Activated naive CD8-positive, alpha-beta T cell treated with anti-CD3 and anti-CD28 coated beads for 36 hours (primary cell): ENCODE measurements at places on chromosomes 3 and 15.

- no peak for DNase-seq
Observed at GRCh38 chr3:171346019-171346418, 114.2 kb downstream of the TNIK start.

DNA sequence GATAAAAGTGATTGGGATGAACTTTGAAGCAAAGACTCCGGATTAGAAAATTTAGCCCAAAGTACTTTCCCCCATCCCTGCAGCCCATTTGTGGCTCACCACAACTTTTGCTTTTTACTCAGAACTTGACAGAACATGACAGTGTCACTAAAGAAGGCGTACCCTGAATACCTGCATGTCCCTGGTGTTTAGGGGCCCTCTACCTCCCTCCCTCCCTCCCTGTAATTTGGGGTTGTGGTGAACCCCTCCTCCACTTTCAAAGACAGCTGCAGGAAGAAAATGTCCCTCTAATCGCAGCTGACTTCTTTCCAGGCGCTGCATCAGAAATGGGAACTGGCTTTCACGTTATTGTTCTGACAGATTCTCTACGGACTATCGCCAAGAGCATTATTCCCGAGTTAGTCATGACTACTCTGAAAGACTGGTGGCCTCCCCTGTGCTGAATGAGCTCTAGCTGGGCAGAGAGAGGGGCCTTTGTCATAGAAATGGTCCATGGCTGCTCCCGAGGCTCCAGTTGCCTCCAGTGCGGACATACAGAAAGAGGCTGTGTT, 93.2 kb upstream of the ARHGEF3 start:
- DNase-seq: peak; percentile 24

DNA sequence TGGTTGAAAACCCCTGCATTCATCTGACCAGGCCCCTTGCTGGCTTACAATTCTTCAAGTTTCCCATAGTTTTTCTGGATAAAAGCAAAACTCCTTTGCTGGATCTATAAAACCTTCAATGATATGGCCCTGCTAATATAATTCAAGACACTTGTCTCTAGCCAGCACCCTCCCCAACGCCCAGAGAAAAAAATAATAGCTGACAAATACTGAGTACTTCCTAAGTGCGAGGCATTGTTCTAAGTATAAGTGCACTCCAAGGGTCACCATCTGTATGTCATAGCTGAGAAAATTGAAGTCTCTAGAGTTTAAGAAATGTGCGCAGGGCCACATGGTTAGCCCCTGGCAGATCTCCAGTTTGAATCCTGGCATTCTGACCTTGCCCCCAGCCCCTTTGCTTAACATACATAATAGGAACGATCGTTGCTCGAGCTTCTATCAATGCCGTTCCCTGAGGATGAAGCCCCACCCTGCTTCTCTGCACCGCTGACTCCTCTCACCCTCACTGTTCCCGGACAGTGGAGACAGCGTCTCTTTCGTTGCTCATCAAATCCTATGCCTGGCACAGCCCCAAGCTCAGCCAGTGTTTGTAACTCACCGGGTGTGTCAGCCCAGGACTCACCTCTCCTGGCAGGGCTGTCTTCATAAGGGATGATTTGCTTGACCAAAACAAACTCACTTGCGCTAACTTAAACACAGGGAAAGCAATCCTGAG, 377.1 kb upstream of the PROK2 start:
- no peak for DNase-seq

DNA sequence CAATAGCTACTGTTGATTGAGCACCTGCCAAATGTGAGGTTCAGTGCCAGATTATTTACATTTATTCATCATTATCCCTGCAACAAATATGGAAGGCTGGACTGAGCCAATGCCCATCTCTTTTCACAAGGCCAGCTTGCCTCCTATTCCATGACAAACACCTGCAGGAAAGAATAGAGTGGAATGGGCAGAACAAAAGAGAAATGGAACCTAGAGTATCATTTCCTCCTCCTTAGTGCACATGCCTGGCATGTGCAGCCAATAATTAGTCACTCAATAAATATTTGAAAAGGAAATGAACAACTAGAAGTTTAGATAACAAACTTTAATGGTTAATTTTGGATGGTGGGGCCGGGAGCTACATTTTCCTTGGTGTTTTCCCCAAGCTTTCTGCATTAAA, 61.4 kb upstream of the MYRIP start:
- no peak for DNase-seq

DNA sequence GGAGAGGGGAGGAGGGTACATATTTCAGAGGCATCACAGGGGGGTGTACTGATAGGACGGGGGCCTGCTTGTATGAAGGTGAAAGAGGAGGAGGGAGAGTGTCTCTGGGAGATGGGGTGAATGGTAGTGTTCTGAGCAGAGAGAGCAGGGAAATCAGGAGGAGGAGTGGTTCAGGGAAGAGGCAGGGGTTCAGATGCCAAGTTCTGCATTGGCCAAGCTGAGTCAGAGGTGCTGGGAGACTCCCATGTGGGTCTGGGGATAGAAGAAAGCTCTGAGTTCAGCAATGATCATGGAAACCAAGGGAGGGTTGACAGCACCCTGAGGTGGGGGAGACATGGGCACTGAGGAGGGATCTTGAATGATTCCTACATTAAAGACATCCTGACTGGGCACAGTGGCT, 3.0 kb downstream of the CYP8B1 start:
- DNase-seq: no peak

- no peak for DNase-seq
Observed at GRCh38 chr15:92365084-92365483, 28.6 kb upstream of the ST8SIA2 start.

DNA sequence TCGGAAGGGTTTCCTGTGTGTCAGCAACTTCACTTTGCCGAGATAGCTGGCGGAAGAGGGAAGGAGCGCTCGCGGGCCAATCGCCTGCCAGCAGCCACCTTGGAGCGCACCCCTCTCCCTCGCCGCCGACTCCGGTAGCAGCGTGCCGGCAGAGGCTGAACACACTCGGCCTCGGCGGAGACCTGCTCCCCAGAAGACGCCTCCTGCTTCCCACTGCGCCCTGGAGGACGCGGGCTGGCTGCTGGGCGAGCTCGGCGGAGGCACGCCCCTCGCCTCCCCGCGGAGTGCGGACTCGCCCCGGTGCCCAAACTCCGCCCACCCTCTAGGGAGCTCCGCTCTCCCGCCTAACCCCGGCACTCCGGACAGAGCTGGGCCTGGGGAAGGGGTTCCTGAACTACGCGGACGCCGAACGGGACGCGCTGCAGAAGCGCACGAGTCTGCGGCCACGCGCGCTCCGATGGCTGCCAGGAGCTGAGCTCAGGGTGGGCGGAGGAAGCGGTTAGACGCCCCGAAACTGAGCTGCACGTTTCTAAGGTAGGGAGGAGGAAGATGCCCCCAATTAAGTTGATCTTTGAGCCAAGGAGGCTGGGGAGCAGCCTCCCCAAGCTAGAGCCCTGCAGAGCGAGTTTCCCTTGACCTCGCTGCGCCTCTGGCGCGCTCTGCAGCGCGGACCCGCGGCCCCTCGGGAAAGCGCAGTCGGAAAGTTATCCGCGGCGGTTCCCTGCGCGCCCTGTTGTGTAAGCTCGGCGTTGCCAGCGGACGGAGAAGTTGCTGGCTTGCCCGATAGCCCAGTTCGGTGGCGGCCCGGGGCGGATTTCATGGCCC, at the start of gene P2RY1:
Gene P2RY1 (plus strand): TSS at position 356 of the 825 bp plus-strand sequence. CDS start 652 bp downstream, outside the sequence.
- peak; percentile 59 for DNase-seq

DNA sequence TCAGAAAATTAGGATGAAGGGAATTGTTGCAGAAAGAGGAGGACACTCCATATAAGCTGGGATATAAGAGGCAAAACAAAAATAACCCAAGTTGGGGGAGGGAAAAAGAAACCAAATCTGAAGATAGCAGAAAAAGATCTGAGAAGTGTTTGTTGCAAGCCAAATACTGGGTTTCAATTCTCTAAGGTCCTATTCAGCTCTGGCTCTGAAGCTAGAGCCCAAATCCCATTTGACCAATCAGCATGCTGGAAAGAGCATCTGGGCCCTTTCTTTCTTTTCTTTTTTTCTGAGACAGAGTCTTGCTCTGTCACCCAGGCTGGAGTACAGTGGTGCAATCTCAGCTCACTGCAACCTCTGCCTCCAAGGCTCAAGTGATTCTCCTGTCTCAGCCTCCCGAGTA, 17.3 kb downstream of the IGDCC3 start:
- no peak for DNase-seq

- DNase-seq: no peak
Observed at GRCh38 chr3:13901935-13902584, 22.2 kb upstream of the WNT7A start.

- DNase-seq: no peak
Observed at GRCh38 chr3:143314251-143315093, 194.9 kb downstream of the CHST2 start.

GRCh38 chr3:128503164-128503651, 10.2 kb upstream of the GATA2 start:
- no peak for DNase-seq

DNA sequence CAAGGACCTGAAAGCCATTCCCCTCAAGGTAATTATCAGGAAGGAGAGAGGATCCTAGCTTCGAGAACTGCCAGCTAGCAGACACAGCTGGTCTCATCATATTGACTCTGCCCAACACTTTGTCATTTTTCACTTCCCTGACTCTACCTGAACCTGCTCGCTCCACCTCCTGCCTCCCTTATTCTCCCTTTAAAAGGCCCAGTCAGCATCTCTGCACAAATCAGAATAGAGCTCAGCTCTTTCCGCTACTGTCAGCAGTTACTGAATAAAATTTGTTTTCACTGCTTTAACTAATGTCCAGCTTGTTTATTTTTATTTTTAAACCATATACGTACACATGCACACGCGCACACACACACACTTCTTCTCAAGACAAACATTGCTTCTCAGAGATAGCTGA, 57.2 kb upstream of the MCF2L2 start:
- no peak for DNase-seq

DNA sequence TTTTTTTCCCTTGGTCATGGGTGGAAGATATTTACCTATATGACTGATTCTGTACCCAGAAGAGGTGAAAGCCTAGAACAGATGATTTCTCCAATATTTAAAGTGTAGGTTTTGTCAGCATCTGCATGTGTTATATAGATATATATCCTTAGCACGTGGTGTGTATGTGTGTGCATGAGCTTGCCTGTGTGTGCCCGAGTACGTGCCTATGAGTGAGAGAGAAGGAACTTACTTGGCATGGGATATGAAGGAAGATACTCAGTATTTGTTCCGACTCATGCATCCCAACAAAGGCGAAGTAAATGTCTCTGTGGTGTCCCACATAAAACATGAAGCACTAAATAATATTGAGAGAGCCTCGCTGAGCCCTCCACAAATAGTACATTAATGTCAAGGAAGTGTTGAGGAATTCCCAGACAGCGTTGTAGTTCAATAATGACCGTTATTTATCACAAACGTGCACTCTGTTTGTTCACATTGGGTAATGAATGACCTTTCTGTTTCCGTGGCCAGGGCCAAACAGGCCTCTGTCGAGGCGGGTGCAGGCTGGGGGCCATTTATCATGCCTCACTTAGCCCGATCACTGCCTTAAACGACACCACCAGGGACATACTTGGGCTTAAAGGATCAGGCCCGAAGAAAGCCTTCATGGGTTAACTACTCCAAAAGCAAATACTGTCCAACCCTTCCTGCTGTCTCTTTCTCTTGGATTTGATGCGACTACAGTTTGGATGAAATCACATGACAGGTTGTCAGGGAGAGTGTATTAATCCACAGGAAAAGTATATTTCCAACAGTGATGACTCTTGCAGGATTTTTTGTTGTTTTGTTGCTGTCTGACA, 267.7 kb downstream of the PTPRG start:
- DNase-seq: no peak
